GM13976 (cell line): ENCODE measurements at places on chromosomes 13 and 19.
A peak's percentile ranks its signal among the peaks of the same experiment; 100 is the strongest.

- peak; percentile 41 for DNase-seq
Observed at GRCh38 chr19:3323026-3323425, 43.4 kb upstream of the NFIC start.

DNA sequence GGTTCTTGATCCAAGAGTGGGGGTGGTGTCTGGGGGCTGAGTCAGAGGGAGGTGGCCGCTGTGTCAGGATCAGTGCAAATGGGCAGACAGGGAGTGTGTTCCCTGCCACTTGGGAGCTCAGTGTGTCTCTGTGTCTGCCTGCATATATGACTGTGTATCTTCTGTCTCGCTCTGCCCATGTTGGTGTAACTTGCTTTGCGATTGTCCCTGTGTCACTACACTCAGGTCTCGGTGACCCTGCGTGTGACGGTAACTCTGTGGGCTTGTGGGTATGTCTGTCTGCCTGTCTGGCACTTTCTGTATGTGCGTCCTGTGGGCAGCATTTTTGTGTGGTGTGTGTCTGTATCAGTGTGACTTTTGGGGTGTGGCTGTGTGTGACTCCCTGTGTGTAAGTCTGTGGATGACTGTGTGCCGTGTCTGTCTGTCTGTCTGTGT, 8.2 kb upstream of the ERFL start:
- no peak for DNase-seq

- DNase-seq = no peak
Observed at GRCh38 chr13:106599875-106600797, 32.2 kb upstream of the ARGLU1 start.

DNA sequence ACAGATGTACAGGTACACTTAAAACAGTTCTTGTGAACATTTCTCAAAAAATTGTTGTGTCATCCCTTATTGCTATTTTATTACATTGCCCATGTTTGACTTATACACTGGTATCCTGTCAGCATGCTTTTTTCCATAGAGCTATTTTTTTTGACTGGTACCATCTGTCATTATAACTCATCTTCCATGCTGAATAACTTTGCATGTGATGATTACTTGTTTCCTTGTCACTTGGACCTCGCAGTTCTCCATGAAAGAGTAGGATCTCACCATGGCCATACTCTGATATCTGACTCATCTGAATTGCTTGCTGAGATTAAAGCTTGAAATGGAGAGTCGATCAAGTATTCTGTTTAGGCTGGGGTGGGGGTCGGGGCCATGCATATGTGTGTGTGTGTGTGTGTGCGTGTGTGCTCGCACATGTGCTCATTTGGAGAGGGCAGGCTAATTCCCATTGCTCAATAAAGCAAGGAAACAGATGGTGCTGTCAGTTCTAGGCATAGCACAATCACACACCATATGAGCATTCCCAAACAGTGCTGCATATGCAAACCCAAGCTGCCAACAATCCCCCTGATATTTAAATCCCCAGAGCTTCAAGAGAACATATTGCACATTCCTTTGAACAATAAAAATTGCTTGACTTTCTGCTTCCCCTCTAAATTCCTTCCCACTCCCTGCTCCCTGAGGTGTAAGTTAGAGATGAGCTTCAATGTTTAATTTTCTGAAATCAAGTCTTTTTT, 62.9 kb downstream of the NHLRC3 start:
- DNase-seq = no peak

DNA sequence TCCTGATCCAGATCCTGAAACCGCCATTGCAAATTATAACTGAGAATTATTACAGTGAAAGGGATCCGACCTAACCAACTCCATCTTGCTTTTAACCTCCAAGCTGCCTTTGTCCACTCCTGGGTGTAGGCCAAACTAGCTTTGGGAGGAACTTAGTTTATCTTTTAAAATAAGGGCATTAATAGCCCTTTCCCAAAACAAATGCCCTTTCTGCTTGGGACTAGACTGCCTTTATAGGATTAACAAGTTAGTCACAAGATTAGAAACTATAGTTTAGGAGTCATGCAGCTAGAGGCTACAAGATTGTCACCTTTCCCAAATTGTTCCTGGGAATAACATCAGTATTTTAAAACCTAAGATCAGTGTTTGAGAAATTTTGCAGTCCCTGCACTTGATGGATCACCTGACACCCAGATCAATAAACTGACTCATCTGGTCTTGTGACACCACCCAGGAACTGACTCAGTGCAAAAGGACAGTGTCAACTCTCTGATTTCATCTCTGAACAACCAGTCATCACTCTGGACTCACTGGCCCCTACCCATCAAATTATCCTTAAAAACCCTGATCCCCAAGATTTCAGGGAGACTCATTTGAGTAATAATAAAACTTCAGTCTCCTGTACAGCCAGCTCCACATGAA, 4.1 kb upstream of the ZNF841 start:
- DNase-seq = no peak

GRCh38 chr13:48210178-48210577, 22.8 kb upstream of the ITM2B start:
- no peak for DNase-seq
